ENCODE measurements at places on chromosomes 16 and 17.

- no peak for DNase-seq
These were observed 29.5 kb upstream of the CDH1 start for GRCh38 chr16:68707340-68708152.

DNA sequence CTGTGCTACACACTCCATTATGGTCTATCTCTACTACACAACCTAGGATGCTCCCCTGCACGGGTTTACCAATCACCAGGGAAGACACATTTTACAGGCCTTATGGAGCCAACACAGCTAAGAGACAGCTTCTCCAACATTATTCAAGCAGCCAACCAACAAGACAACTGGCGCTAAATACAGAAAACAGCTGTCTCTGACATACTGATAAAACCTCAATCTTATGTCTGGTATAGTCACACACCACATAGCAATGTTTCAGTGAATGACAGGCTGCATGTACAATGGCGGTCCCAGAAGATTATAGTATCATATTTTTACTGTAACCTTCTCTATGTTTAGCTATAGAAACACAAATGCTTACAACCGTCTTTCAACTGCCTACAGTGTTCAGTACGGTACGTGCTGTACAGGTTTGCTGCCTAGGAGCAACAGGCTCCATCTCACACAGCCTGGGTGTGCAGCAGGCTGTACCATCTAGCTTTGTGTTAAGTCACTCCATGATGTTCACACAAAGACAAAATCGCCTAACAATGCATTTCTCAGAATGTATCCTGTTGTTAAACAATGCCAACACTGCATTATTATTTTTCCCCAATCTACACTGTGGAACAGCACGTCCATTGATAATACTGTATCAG lies 10.9 kb downstream of the USP22 start:
- DNase-seq = no peak

DNA sequence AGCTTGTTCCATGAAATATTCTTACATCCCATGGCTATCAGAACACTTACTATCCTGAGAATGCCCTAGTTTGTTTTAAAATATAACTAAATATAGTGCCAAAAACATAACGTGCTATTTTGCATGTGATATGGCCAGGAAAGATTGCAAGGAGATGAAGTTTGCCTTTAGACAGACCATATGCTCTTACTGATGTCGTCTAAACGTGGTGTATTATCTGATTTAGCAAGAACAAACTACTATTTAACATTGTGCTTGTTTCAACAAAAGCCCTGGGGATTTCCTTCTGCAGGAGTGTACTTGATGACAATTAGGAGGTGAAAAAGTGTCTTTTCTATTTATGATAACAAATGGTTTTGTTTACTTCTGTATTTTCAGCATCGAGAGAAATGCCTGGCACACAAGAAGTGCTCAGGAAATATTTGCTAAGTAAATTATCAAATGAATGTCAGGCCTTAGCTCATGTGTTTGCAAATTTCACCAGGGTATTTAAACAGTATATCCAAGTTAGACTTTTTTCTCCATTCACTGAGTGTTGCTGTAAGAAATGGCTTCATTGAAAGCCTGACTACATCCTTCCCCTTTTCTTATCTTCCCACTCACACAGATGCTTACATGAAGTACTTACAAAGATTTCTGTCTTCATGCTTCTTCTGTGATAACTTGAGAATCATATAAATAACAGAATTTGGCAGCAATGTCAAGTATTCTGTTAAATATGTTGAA lies 1033.6 kb downstream of the CDH8 start:
- DNase-seq = no peak

GRCh38 chr16:12578001-12578400 lies 225.7 kb downstream of the CPPED1 start:
- DNase-seq = no peak

- no peak for DNase-seq
These were observed 216 bp downstream of the VPS9D1 start for GRCh38 chr16:89720551-89720812.

Measured in NCI-H1092 (cell line).